Stimulated activated CD8-positive, alpha-beta memory T cell treated with anti-CD3 and anti-CD28 coated beads, Interleukin-7, amount 100 ng/mL, for 4 hours (primary cell): ENCODE measurements at places on chromosomes 7 and 10.

DNA sequence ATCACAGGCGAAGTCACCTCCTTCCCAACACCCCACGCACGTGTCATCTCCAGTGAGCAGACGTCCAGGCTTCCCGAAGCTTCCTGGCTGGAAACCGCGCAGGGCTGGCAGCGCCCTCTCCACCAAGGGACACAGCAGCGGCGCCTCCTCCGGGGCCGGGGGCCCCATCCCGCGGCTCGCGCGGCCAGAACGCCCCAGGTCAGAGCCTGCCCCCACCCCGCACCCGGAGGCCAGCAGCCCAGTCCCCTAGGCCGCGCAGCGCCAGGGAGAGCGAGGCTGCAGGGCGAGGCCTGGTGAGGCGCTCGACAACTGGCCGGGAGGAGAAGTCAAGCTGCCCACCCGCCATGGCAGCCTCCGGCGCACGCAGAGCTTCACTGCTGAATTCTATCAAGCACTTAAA is 247.0 kb downstream of the SEMA3D start:
- DNase-seq = no peak

DNA sequence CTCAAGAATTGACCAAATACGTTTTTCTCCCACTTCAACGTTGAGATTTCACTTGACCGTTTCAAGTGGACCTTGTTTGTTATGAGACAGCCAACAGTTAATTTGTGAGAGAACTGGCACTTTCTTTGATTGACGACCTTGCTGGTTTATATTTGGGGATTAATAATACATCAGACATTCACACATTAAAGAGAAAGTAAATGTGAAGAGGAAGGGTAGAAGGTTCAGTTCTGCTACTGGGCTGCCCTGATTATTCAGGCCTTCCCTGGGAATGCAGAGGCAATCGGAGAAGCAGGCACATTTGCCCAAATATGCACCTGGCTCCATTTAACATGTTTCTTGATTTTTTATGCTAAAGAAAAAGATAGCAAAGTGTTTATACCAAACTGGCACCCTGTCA is 114.1 kb downstream of the POU6F2 start:
- DNase-seq = no peak

GRCh38 chr7:88597941-88598425 is 161.5 kb upstream of the ZNF804B start:
- no peak for DNase-seq

DNA sequence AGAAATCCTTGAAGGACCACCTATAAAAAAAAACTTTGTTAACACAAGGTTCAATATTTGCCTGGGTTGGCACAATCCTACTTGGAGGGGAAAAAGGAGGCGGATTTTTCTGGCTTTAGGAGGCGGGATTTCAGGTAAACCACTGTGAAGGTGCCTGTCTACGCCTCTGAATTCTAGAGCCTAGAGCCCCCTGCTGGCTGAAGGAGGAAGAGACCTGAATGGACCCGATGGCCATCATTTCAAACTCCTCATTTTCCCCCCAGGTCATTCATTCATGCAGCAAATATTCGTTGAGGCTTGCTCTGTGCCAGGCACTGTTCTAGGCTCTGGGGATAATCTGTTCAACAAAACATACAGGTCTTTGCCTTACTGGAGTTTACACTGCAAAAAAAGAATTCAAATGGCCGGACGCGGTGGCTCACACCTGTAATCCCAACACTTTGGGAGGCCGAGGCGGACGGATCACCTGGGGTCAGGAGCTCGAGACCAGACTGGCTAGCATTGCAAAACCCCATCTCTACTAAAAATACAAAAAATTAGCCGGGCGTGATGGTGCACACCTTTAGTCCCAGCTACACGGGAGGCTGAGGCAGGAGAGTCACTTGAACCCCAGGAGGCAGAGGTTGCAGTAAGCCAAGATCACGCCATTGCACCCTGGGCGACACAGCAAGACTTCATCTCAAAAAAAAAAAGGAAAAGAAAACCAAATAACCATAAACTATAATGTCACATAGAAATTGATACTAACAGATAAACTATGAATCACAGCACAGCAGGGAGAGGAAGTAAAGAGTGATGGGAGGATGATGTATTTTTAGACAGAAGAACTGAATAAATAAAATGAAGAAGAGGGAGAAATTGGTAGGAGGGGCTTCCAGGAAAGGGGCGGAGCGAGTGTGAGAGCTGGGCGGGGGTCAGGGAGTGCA is 90.1 kb upstream of the NFE2L3 start:
- DNase-seq = peak; percentile 51

GRCh38 chr10:59754951-59755350 is 1.7 kb upstream of the MRLN start:
- DNase-seq = no peak

GRCh38 chr10:21078410-21079329 is 181.6 kb upstream of the NEBL start:
- no peak for DNase-seq

- peak; percentile 93 for DNase-seq
Measured at GRCh38 chr7:56051339-56052191, at the start of the genes CCT6A and PSPH. CCT6A (plus strand) TSS chr7:56051765; CDS start chr7:56051849, 84 bp downstream. PSPH (minus strand) TSS chr7:56051444; CDS start chr7:56021212, 30,232 bp downstream.

GRCh38 chr10:68137171-68137570 is 27.9 kb downstream of the MYPN start:
- DNase-seq = no peak

DNA sequence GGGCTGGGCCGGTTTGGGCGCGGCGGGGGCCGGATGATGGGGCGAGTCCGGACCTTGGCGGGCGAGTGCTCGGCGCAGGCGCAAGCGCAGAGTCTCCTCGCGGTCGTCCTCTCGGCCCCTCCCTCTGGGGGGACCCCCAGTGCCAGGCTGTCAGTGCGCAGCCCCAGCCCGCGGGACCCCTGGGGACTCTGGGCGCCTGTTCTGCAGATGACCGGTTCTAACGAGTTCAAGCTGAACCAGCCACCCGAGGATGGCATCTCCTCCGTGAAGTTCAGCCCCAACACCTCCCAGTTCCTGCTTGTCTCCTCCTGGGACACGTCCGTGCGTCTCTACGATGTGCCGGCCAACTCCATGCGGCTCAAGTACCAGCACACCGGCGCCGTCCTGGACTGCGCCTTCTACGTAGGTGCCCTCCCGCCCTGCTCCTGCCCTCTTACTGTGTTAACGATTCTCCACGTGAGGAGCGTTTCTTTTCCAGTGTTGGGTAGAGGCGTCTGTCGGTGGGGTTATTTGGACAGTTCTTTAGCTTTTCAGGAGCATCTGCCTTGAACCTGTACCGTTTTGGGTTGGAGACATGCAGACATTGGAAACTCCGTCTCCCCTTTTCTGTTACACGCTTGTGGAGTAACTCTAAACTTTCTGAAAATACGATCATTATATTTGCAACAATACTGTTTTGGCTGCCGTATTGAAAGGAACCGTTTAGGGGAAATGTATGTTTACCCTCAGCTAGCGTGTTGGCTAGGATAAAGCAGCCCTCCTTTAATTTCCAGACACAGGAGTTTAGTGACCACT is 706 bp downstream of the BUB3 start:
- no peak for DNase-seq
